RCC 7860 (cell line): ENCODE measurements at places on chromosomes 16 and 17.

- no peak for DNase-seq
Measured at GRCh38 chr17:75473246-75473645, 16.8 kb downstream of the TMEM94 start.

DNA sequence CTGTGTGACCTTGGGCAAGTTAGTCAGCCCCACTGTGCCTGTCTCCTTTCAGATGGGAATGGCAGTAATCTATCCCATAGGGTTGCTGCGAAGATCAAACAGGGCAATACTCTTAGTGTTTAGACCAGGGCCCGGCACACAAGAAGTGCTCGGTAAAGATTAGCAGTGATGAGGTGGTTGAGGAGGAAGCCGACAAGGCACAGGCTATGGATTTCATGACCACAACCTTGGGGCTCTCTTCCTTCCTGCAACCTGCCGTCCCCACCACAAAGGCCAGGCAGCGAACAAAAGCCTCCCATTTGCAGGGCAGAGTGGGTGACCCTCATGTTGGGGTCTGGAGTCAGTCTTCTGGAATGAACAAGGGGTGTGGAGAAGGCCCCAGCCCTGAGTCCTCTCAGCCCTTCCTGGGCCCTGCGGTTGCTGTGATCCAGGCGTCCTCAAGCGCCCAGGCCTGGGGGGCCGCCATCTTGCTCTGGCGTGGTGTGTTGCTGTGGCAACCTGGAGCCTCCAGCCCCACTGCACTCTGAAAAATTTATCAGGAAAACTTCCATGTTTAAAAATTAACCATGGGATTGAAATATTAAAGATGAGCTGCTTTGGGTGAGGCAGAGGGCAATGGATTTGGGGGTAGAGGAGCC is 9.8 kb downstream of the ADAM11 start:
- no peak for DNase-seq

DNA sequence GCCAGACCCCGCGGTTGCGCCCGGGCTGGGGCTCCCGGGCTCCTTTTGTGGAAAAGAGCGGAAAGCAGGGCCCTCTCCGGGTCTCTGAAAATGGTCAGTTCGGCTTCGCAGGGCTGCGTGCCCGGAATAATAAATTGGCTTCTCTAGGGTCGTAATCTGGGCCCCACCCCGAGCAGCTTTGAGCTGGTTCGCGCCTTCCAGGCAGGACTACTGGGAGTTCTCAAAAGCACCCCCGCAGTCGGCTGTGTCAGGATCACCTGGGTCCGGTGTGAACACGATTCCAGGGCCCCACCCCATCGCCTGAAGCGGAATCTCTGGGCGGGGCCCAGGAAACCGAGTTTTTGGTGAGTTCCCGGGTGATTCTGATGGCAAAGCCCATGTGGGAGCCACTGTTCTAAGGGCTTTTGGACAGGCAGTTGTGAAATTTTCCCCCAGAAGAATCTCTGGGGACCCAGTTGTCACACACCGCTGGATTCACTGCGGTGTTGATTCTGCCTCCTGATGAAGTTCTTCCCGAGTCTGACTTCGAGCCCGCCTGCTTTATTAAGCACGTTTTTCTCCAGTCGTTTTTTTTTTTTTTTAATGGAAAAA is 77.0 kb downstream of the MRC2 start:
- no peak for DNase-seq

DNA sequence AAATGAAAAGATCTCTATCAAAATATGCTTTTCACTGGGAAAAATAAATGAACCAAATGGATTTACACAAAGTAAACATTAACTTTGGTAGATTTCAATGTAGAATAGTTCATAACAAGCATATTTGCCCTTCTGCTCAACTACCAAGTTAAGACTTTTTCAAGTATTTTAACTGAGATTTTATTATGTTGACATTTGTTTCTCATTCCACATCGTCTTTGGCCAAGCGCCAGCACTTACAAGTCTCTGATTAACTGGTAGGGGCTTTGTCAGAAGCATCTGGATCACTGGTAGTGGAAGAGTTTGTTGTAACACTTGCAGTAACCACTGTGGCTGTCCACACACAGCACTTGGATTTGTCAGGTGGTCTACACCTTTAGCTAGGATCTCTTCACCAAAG is 22.9 kb downstream of the SLFN12L start:
- DNase-seq = no peak

DNA sequence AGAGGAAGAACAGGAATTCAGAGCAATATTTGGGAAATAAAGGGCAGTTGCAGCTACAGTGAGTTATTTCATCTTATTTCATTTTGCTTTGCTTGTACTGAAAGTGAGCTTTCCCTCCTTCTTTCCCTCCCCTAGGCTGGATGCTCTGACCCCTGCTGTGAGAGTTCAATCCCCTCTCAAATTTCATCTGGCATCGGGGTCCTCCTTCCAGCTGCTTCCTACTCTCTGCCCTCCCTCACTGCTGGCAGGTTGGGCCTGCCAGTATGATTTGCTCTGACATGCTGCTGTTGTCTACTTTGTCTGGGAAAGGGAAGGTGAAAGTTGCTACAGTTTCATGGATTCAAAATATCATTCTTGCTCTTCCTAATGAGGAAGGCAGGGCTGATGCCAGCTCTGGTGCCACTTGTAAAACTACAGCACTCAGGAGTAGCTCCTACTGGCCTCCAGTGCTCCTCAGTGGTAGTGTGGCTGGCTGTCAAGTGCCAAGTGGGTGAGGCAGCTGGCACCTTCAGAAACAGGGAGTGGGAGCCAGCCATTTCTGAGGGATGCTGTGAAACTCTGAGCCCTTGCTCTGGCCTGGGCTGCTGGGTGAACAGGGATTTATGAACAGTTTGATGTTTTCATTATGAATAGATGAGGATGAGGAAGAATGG is 408.6 kb downstream of the HAPSTR1 start:
- DNase-seq = no peak

- no peak for DNase-seq
Measured at GRCh38 chr16:81477697-81478693, 33.4 kb downstream of the CMIP start.

DNA sequence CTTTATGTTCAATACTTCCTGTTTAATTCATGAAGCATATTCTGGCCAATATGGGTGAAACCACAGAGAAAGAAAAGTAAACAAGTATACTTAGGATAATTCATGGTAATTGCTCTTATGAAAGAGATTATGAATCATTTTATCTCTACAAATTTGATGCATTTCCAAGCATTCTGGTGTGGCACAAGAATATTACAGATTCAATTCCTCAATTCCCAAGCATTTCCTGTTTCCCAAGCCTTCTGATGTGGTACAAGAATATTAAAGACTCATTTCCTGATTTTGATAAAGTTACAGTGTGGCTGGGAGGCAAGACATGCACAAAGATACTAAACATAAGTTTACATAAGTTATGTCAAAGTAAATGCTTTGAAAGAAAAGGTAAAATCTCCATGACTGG is 126.1 kb upstream of the NUDT7 start:
- DNase-seq = no peak

DNA sequence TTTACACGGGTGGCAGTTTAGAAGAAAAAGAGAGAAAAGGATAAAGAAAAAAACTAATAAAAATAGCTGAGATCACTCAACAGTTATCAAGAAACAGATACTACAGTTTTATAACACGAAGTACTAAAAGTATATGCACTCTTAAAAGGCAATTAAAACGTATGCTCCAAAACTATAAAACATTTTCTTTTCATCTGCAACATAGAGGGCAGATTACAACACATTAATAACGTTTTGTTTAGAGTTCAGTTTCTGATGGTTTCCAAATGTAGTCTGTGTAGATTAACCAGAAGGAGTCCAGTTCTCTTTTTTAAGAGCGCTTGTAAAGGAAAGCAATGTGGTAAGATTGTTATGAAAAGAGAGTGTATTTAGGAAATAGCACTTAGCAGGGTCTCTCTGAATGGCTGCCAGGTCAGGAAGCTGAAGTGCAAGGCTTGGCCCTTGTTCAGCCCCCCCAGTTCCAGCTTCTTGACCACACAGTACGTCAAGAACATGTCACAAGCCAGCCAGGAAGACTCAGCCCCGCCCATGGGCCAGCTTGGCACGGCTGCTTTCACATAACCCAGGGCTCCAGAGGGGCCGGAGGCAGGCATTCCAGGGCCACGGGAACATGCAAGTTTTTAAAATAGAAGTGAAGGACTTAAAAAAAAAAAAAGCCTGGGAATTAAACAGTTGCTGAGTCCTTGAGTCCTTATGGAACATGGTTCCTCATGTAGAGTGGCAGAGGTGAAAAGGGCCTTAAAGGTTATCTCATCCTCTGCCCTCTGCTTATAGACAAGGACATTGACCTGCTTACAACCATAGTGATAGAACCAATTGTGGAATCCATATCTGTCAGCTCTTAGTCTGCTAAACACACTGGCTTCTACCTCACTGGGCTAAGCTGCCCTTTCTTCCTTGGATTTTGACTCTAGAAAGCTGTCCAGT is 147.4 kb upstream of the TBX2 start:
- no peak for DNase-seq

- DNase-seq = no peak
Measured at GRCh38 chr17:27282054-27282551, 11.8 kb upstream of the WSB1 start.

- no peak for DNase-seq
Measured at GRCh38 chr16:85984947-85985451, 86.0 kb downstream of the IRF8 start.

DNA sequence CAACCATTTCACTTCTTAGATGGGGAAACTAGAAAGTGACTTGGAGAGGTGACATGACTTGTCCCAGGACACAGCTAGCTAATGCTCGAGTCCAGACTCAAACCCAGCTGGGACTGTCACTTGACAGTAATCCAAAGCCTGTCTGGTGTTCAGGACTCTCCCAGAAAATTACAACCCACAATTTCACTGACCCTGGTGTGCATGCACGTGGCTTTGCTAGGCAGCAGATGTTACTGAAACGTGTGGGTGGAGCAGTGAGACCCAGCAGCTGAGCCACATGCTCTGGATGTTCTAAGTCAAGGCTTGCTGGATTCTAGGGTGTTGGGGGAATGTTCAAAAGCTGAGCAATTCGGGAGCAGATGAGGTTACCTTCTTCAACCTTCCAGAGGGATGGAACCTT is 364.6 kb downstream of the GRIN2A start:
- DNase-seq = no peak

- peak; percentile 59 for DNase-seq
Measured at GRCh38 chr17:40113907-40114245, 7.9 kb upstream of the MSL1 start.

DNA sequence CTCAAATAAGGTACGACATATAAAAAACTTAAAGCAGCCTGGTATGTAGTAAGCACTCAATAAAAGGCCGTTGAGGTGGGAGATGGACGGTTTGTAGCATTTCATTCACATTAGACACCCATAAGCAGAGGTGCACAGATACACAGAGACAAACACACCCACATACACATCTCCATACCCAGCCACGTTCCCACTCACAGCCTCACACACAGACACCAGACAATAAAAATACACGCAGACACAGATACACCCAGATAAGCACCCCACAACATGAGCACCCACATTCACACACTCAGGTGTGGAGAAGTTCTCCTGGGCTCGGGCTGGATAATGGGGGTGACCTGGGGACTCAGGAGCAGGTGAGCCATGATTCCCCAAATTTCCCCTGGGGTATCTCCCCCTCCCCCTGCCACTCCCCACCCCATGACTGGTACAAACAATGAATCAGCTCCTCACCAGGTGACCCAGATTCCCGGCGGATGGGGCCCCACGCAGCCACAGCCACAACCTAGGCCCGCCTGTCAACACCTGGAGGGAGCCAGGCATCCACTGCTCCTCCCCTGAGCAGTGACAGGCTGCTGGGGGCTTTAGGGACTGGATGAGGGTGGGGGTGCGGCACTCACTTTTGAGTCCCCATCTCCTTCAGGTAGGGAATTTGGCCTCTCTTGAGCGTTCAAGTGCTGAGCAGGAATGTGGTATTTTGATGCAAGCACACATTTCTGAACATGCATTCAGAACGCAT is 2.7 kb downstream of the DLX3 start:
- DNase-seq = no peak

- no peak for DNase-seq
Measured at GRCh38 chr16:66481943-66482390, 54.9 kb downstream of the BEAN1 start.

GRCh38 chr17:79179334-79179733 is 104.7 kb downstream of the ENGASE start:
- DNase-seq = no peak

DNA sequence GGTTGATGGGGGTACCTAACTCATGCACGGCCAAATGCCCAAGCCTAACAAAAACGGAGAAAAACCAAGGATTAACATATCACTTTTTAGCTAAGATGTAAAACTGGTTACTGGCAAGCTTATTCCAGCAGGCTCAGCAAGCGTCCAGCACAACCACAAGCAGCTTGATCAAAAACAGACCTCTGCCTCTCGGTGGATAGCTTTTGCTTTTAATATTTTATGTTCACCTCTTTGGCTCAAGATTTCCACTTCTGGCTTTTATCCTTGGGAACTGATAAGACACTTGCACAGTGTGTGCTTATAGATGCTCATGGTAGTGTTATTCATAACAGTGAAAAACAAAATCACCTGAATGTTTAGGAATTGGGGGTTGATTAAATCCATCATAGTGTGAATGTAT is 206.9 kb upstream of the CACNG5 start:
- no peak for DNase-seq

GRCh38 chr17:65660947-65661346 is 99.5 kb upstream of the AXIN2 start:
- no peak for DNase-seq

- DNase-seq = no peak
Measured at GRCh38 chr16:88750854-88751253, 34.2 kb downstream of the PIEZO1 start.

- no peak for DNase-seq
Measured at GRCh38 chr17:59627274-59627673, 7.6 kb downstream of the CLTC start.

- peak; percentile 29 for DNase-seq
Measured at GRCh38 chr17:37770631-37771518, 26.0 kb upstream of the HNF1B start.

GRCh38 chr16:22189473-22190080 is 16.5 kb upstream of the EEF2K start:
- peak; percentile 6 for DNase-seq
